ENCODE measurements at places on chromosomes 2 and 18.

GRCh38 chr2:168035458-168035857 lies 211.9 kb downstream of the STK39 start:
- no peak for DNase-seq

- no peak for DNase-seq
These were observed 27.4 kb upstream of the PXDN start for GRCh38 chr2:1771626-1772280.

DNA sequence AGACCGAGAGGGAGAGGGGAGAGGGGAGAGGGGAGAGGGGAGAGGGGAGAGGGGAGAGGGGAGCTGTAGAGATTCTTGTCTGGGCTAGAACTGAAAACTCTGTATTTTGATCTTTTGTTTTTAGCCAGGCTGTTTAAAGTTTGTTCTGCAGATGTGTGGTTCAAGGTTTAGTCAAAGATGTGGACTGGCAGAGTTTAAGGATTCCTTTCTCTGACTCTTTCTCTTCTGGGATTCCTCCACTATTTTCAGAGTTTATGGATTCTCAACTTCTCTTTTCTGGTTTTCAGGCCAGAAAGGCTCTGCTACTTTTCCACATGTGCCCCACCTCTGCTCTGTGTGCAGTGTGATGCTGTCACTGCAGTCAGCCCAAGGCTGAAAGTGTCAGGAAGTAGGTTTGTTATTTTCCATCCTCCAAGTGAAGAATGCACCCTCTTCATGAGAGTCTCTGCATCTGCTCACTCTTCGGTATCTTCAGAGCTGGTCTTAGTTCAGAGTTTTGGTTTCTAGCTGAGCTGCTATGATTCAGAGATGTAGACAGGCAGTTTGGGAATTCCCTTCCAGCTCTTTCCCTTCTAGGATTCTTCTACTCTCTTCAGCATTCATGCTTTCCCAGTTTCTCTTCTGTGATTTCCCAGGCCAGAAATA lies 130.9 kb upstream of the SMAD7 start:
- no peak for DNase-seq

DNA sequence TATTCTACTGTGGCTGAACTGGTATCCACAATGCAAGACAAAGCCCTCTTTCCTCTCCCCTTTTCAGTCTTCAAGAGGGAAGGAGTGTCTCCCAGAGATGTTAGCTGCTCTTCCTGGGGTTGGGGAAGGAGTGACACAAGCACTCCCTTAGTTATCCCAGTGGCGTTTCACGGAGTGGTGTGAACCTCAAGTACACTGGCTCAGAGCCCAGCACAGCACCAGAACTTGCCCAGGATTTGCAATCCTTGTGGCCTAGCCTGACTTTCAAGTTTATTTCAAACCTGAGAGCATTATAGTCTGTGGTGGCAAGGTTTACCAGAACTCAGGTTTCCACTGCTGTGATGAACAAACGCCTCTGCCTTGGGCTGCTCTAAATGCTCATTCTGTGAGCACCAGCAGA lies 162.5 kb downstream of the CCDC102B start:
- no peak for DNase-seq

GRCh38 chr2:16656784-16657391 lies 8.7 kb downstream of the CYRIA start:
- no peak for DNase-seq

DNA sequence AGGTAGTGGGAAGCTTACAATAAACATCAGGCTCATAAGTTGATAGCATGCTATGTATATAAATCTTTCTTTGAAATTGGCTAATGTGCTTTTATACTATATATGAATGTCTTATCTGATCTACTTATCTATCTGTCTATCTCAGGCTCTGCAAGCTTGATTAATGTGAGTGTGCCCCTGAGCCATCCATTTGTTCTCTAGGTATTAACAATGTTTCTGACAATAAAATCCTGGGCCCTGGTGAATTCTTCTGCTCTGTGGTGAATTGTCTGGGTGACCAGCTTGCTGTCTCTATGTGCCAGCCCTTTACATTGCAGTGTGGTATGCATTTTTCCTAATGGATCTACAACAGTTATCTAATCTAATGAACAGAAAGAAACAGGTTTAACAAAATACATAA lies 295.9 kb downstream of the HRH4 start:
- no peak for DNase-seq

GRCh38 chr2:230798769-230799399 lies 65.9 kb upstream of the ITM2C start:
- DNase-seq: no peak

DNA sequence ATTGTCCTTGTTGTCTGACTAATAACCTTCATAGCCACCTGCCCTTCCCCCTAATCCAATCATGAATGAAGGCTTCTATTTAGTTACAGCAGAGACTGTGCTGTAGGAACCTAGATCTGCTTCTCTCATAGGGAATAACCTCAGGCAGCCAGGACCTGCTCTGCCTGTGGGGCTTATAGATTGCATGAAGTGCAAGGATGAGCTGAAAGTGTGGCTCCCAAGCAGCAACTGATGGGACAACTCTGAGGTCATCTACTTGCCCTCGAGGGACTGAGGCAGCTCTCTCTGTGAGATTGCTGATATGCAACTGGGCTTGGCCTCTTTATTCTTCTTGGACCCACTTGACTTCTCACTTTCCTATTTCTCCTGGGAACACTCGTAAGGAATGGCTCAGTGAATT lies 23.8 kb upstream of the SLC38A11 start:
- no peak for DNase-seq

DNA sequence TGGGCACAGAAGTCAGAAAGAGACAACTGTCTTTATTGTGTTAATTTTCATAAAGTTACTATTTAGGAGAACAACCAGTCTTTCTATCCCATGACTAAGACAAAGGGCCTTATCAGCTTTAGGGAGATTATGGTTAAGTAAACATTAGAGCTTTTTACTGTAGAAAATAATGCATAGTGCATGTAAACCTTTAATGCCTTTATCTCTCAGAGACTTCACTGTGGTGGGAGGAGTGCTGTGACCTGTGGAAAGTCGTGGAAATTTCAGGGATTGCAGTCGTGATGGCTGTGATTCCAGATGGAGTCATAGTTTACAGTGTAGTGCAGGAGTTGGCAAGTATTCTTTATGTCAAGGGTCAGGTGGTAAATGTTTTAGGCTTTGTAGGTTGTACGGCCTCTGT lies 15.8 kb downstream of the ZNF236 start:
- no peak for DNase-seq

GRCh38 chr2:236691799-236692167 lies 122.2 kb downstream of the ACKR3 start:
- no peak for DNase-seq

- no peak for DNase-seq
These were observed 267.6 kb downstream of the SRBD1 start for GRCh38 chr2:45343251-45344017.

GRCh38 chr2:73921581-73921980 lies 5.1 kb upstream of the DGUOK start:
- no peak for DNase-seq

GRCh38 chr2:118584877-118585276 lies 262.6 kb downstream of the EN1 start:
- no peak for DNase-seq

DNA sequence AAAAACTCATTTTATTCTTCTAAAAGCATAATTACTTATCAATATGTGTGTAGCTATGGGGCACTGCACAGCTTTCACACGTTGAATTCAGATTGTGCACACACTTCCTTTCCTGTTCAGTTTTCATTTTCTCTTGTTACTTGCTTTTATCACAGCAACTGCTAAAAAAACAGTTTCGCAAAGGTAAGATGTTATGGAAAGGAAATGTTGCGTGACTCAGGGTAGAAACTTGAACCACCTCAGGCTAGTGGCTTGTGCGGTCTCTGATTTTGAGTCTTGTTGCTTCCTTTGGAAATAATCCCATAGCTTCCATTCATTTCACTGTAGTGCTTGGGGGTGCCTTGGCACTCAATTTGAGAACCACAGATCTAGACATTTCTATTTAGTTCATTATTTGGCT lies 171.9 kb downstream of the FMNL2 start:
- no peak for DNase-seq

DNA sequence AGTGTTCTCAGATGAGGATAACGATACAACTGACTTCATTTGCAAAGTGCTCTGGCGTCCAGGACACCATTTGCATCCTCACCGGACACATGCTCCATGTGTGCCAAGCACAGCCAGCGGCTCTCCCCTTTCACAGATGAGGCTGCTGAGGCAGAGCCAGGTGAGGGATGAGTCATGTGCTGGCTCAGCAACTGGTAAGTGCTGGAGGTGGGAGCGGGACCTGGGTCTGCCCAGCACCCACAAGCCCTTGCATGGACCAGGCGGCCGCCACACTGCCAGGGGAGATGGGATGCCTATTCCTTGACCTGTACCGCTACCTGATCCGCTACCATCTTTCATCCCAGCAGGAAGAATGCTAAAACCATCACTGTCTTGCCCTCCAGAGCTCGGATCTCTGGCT lies 86.2 kb upstream of the ASB18 start:
- no peak for DNase-seq

DNA sequence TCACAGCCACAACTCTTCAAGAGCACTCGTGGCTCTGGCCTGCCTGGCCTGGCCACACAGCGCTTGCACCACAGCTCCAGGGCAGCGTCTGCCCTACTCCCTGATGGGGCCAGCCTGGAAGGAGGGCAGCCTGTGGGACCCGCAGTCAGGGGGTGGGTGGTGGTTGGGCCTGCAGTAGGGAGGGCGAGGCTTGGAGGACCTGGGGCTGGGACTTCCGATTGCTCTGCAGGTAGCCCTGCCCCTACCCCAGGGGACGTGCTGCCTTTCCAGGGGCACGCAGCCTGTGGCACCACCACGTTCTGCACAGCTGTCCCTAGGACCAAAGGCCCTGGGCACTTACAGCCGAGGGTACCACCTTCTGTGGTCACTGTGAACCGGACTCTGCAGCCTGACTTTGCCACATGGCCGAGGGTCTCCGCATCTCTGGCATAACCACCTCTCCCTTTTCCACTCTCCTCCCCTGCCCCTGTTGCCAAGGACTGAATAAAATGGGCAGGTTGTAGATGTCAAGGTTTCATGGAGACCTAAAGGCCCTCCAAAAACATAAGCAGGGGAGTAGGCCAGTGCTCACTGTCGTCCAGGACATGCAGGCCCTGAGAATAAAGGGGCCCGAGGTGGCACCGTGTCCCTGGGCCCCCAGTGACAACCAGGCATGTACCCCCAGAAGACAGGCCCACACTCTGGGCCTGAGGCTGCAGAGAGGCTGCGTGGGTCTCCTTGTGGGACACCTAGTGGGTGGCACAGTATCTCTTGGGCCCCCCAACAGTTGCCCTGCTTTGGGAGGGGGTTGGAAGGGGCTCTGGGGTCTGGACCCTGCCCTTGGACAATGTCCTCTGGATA lies 87.3 kb downstream of the INHBB start:
- DNase-seq: no peak

GRCh38 chr2:71332435-71332796 lies 834 bp downstream of the ZNF638 start:
- DNase-seq: no peak

DNA sequence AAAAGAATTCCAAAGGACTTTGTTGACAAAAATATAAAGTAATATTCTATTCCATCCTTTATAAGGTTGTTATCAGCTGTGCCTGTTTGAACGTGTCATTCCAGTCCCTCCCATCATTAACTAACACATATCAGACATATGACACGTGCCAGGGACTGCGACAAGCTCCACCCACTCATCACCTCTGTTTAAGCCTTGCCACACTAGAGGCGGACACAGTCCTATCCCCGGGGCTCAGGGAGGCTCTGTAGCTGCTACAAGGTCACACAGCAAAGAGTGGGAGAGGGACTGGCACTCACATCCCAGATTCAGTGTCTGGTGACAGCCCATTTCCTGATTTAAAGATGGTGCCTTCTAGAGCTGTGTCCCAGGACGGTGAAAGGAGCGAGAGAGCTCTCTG lies 30.0 kb downstream of the TBC1D8 start:
- no peak for DNase-seq
